H9 (cell line): ENCODE measurements at places on chromosomes 6 and 20. TPM values are rescaled to one million over a fixed set of nuclear protein-coding genes. Genes with fewer than 3 reads are reported as not detected.

DNA sequence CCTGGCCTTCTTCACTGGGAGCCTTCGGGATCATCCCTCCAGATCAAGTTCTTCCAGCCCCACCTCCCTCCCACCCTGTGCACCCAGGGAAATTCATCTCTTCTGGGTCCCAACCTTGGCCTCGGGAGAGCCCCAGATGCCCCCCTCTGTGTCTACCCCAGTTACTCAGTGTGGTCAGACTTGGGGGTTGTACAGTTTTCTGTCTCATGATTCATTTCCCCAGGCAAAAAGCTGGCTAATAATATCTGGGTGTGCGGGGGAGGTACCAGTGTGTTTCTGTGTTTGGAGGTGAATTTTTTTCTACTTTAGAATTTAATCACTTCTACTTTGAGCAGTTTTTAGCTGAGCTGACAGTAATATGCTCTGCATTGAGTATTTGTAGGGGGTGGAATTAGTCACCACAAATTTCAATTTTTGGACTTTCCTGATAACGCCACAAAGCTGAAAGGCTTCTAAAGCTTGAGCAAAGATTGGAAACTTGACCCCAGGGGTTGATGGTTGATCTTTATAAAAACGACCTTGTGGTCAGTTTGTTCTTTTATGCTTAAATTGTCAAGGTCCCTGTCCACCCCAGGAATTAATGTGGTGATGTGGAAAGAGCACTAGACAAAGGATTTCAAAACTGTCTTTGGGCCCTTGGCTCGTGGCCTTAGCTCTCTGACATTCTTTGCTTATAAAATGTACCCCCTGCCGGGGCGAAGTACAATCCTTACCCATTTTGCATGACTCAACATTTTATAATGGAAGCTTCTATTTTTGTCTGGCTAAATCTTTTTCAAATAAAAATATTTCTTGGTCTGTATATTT lies 284.7 kb upstream of the TAB2 start:
- H3K36me3 ChIP-seq, result peaks cover 2% of the 10 kb centered on the region; the same call in 1 of the 3 replicates
- no peak overlapping the region for H3K27ac ChIP-seq
- no peak overlapping the region for H3K4me3 ChIP-seq

DNA sequence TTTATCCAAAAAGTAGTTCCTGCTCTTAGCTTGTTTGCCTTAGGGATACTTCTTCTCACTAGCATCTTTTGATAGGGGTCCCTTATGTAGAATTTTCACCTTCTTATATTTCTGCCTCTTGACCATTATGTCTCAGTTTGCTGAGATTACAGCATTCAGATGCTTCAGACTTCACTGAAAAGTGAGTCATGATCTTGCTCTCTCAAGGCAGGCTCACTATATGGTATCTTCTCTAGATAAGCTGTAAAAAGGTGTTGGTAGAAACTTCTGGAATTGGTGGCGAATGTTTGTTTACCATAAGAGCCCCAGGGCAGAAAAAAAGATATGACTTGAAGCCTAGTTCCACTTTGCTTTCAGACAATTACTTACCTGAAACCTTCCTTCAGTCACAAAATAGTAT lies 19.7 kb downstream of the GTPBP2 start:
- H3K27me3 ChIP-seq, result no peaks in the 10 kb centered on the region
- no peaks in the 10 kb centered on the region for H3K4me1 ChIP-seq
- peaks cover 44% of the 10 kb centered on the region for H3K36me3 ChIP-seq
- H3K27ac ChIP-seq, result no peak overlapping the region
- DNase-seq, result no peak

DNA sequence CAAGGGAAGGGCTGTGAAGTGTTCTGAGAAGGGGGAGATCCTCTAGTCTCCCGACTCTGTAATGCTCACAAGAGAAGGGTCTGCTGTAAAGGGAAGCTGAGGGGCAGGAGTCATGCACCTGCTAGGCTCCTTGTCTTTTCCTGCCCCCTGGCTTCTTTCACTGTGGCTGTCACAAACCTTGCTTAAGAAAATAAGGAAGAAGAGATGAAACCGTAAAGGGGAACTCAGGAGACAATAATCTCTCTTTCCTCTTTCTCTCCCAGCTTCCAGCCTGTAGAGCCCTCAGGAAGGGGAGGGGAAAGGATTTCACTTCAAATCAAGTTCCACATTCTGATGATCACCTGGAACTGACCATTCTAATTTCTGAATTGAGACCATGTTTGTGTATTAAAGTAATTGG lies 26.3 kb downstream of the SLC13A3 start:
- peaks cover 4% of the 10 kb centered on the region; the same call in 1 of the 2 replicates for H3K4me1 ChIP-seq
- no peaks in the 10 kb centered on the region for H3K27me3 ChIP-seq
- DNase-seq, result no peak
- no peak overlapping the region for H3K4me3 ChIP-seq
- peaks cover 7% of the 10 kb centered on the region; the same call in 1 of the 3 replicates for H3K36me3 ChIP-seq

DNA sequence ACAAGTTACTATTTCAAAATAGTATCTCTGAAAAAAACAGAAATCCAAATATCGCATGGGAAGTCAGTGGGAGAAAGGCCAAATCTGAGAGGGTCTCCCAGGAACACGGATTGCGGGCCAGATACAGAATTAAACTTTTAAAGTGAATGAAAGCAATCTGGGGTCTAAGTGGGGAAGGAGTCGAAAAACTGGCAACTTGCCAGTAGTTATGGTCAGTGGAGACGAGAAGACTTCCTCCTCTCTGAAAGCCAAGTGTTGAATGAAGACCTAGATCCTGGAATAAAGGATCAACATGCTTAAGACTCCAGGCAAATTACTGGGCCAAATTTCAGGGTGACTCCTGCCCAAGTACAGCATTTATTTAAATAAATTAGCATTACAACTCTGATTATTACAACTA lies 123.6 kb downstream of the BFSP1 start:
- H3K27ac ChIP-seq, result no peak overlapping the region
- no peak for DNase-seq
- H3K4me1 ChIP-seq, result no peaks in the 10 kb centered on the region
- no peaks in the 10 kb centered on the region for H3K36me3 ChIP-seq

DNA sequence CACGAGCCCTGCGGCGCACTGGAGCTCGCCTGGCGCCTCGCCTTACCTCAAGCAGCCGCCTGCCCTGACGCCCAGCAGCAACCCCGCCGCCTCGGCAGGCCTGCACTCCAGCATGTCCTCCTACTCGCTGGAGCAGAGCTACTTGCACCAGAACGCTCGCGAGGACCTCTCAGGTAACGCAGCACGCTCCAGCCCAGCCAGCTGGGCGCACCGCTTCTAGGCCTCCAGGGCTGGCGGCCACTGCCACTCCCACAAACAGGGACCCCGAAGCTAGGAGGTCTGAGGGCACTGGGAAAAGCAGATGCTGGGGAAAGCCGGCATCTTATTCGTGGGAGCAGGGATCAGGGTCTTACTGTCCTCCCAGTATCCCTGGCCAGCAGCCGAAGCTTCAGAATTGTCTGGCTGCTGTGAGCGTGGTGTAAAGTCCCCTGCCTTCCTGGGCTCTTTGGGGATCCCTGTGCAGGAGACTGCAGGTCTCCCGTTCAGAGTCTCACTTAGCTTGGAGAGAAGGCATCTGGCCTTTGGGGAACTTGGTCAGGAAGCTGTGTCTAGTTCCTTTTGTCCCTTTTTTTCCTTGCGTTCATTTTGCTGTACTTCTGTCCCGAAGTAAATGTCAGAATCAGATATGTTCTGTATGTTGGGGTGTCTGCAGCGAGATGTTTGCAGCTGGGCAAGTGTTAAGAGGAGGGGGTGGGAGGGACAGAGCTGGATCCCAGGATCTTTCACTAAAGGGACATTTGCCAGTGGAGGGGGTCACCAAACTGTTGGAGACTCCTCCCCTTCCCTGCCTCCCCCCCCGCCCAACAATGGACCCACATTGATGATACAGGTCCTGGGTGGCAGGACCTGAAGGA lies 1.8 kb downstream of the FOXF2 start:
- DNase-seq, result peak; percentile 62
- H3K27me3 ChIP-seq, result peaks cover 87% of the 10 kb centered on the region
- H3K36me3 ChIP-seq, result no peaks in the 10 kb centered on the region
- H3K27ac ChIP-seq, result no peak overlapping the region
- H3K4me3 ChIP-seq, result peak overlapping the region; percentile 66; the same call in 2 of the 3 replicates

GRCh38 chr20:22696759-22697158 lies 112.4 kb upstream of the FOXA2 start:
- no peaks in the 10 kb centered on the region; the same call in 2 of the 3 replicates for H3K36me3 ChIP-seq
- H3K4me3 ChIP-seq, result no peak overlapping the region
- no peak for DNase-seq
- no peaks in the 10 kb centered on the region for H3K4me1 ChIP-seq

- H3K4me1 ChIP-seq, result no peaks in the 10 kb centered on the region
- H3K4me3 ChIP-seq, result no peak overlapping the region
- H3K27ac ChIP-seq, result no peak overlapping the region
These were observed 1.6 kb upstream of the SLC35B3 start for GRCh38 chr6:8436966-8437365.

DNA sequence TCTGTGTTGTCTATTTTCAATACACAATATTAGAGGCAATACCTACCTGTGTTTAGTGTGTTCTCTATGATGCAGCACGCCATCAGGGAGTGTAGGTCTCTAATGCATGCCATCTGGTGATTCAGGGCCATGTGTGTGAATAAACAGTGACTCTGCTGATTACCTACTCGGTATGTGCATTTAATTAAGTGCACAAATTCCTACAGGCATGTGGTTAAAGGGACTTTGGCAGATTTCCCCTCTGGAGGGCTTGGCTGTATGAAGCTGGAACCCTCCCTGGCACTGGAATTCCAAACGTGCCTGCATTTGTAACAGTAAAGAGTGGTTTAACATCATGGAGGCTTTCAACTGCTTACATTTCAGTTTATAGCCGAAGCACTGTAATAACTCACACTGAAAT lies 401.5 kb upstream of the SASH1 start:
- H3K4me1 ChIP-seq, result no peaks in the 10 kb centered on the region
- H3K4me3 ChIP-seq, result no peak overlapping the region
- DNase-seq, result peak; percentile 31
- H3K27me3 ChIP-seq, result no peaks in the 10 kb centered on the region
- peaks cover 33% of the 10 kb centered on the region for H3K36me3 ChIP-seq

GRCh38 chr20:48622421-48622820 lies 205.4 kb downstream of the PREX1 start:
- no peaks in the 10 kb centered on the region for H3K27me3 ChIP-seq
- no peaks in the 10 kb centered on the region for H3K36me3 ChIP-seq
- H3K4me1 ChIP-seq, result no peaks in the 10 kb centered on the region
- no peak overlapping the region for H3K4me3 ChIP-seq

GRCh38 chr20:44111712-44112335 lies 75.2 kb downstream of the JPH2 start:
- no peak overlapping the region for H3K4me3 ChIP-seq
- peaks cover 5% of the 10 kb centered on the region for H3K36me3 ChIP-seq
- H3K27me3 ChIP-seq, result no peaks in the 10 kb centered on the region
- no peak overlapping the region for H3K27ac ChIP-seq
- H3K4me1 ChIP-seq, result no peaks in the 10 kb centered on the region
- no peak for DNase-seq

SMOC2 gene
- 1.8 and 2.1 TPM in 2 replicates for total RNA-seq

NPBWR2 gene
- not detected in 2 replicates for total RNA-seq

RAET1L gene
- not detected in 2 replicates for total RNA-seq

GPLD1 gene
- total RNA-seq, result 7.5 and 8.0 TPM in 2 replicates

EFCAB8 gene
- total RNA-seq, result 0.09 TPM in 1 of 2 replicates, not detected in the other

FAM135A gene
- 25.0 and 31.0 TPM in 2 replicates for total RNA-seq
